Brain (organoid and tissue), 16 donors: ENCODE measurements at places on chromosomes 1 and 21.

- DNase-seq, result no peak
Measured at GRCh38 chr1:3911981-3912808, 12.1 kb upstream of the C1orf174 start.

GRCh38 chr1:40385437-40386358, 12.2 kb downstream of the SMAP2 start:
- DNase-seq, result no peak

DNA sequence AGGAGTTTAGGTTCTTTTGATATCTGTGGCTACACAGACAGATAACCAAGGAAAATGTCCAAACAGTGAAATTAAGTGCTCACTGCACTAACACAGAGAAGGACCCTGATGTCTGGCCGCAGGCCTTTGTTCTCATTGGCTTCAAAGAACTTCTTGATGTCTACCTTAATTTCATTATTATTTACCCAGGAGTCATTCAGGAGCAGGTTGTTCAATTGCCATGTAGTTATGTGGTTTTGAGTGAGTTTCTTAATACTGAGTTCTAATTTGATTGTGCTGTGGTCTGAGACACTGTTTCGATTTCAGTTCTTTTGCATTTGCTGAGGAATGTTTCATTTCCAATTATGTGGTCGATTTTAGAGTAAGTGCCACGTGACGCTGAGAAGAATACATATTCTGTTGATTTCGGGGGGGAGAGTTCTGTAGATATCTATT, 15.2 kb upstream of the LGALS8 start:
- no peak for DNase-seq

- DNase-seq, result no peak
Measured at GRCh38 chr1:234139966-234140365, 233.3 kb upstream of the COA6 start.

GRCh38 chr1:225933072-225933471, 7.9 kb downstream of the LEFTY2 start:
- no peak for DNase-seq

GRCh38 chr1:67367370-67368045, 59.8 kb downstream of the IL12RB2 start:
- DNase-seq, result peak; percentile 55

- DNase-seq, result no peak
Measured at GRCh38 chr1:244246334-244246733, 195.3 kb downstream of the ZBTB18 start.

- no peak for DNase-seq
Measured at GRCh38 chr21:38439426-38439825, 58.9 kb downstream of the ERG start.

GRCh38 chr21:33151941-33152731, 77.6 kb upstream of the IFNAR2 start:
- DNase-seq, result peak; percentile 78

- no peak for DNase-seq
Measured at GRCh38 chr1:31861346-31861745, 45.5 kb upstream of the SPOCD1 start.

DNA sequence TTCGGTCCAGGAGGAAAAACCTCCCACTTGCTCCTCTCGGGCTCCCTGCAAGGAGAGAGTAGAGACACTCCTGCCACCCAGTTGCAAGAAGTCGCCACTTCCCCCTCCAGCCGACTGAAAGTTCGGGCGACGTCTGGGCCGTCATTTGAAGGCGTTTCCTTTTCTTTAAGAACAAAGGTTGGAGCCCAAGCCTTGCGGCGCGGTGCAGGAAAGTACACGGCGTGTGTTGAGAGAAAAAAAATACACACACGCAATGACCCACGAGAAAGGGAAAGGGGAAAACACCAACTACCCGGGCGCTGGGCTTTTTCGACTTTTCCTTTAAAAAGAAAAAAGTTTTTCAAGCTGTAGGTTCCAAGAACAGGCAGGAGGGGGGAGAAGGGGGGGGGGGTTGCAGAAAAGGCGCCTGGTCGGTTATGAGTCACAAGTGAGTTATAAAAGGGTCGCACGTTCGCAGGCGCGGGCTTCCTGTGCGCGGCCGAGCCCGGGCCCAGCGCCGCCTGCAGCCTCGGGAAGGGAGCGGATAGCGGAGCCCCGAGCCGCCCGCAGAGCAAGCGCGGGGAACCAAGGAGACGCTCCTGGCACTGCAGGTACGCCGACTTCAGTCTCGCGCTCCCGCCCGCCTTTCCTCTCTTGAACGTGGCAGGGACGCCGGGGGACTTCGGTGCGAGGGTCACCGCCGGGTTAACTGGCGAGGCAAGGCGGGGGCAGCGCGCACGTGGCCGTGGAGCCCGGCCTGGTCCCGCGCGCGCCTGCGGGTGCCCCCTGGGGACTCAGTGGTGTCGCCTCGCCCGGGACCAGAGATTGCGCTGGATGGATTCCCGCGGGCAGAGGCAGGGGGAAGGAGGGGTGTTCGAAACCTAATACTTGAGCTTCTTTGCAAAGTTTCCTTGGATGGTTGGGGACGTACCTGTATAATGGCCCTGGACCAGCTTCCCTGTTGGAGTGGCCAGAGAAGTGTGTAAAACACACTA, 45.3 kb downstream of the MRPL39 start:
- DNase-seq, result peak; percentile 47

GRCh38 chr1:224774378-224774777, 155.1 kb upstream of the DNAH14 start:
- DNase-seq, result no peak

DNA sequence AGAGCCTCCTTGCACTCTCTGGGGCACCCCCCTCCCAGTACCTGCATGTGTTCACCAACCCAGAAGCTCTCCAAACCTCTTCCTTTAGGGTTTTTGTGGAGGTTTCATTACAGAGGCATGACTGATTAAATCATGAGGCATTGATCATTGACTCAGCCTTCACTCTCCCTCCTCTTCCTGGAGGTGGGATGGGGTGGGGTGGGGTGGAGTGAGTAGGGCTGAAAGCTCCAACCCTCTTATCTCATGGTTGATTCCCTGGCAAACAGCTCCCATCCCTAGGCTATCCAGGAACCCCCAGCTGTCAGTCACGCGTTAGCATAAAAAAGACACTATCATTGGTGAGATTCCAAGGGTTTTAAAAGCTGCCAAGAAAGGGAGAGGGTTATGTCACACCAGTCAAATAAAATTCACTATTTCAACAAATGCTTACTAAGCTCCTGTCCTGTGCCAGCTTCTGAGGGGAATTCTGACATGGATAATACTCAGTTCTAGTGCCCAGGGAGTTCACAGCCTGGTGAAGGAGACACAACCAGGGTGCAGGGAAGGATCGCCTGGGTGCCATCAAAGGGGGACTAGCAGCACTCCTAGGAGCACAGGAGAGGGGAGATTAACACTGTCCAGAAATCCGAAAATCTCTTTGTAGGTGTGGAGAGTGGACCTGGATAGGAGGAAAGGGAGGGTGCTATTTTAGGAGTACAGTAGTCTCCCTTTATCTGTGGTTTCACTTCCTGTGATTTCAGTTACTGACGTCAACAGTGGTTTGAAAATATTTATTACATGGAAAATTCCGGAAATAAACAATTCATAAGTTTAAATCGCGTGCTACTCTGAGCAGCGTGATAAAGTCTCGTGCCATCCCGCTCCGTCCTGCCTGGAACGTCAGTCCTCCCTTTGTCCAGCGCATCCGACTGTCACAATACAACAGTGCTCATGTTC, 6.8 kb upstream of the IL24 start:
- peak; percentile 82 for DNase-seq

- DNase-seq, result no peak
Measured at GRCh38 chr21:45954261-45954660, 27.3 kb upstream of the COL6A1 start.

DNA sequence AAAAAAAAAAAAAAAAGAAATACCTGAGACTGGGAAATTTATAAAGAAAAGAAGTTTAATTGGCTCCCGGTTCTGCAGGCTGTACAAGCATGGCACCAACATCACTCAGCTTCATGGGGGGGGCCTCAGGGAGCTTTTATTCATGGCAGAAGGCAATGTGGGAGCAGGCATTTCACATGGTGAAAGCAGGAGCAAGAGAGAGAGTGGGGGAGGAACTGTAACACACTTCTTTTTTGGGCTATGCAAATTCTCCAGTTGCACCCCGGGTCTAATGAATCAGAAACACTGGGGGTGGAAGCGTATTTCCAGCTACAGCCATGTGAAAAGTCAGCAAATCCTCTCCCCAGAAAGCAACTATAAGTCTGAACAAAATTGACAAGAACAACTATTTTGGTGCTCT, 11.8 kb upstream of the SOD1 start:
- no peak for DNase-seq
